Germinal center (tissue), 1 donor: ENCODE measurements at places on chromosomes 4 and X.

DNA sequence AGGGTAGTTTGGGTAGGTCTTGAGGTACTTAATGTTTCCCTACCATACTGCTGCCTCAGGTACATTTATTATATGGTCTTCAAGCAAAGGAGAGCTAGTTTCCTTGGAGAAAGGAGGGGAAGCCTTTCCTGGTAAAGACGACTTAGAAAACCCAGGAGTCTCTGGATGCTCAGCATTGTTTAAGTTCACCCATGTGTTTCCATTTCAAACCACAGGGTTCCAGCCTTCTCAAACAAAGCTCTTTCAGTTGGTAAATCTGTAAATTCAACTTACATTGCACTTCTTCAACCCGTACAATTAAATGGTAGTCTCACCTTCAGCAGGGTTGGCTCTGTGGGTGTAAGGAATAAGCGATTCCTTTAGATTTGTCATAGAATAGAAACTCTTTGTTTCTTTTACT is 111.9 kb upstream of the UNC5C start:
- no peak for DNase-seq

GRCh38 chr4:99961711-99962110 is 11.6 kb upstream of the H2AZ1 start:
- DNase-seq, result no peak

- no peak for DNase-seq
Measured at GRCh38 chrX:114500622-114501021, 83.3 kb upstream of the HTR2C start.

GRCh38 chr4:52937829-52938228 is 75.7 kb downstream of the RASL11B start:
- no peak for DNase-seq

DNA sequence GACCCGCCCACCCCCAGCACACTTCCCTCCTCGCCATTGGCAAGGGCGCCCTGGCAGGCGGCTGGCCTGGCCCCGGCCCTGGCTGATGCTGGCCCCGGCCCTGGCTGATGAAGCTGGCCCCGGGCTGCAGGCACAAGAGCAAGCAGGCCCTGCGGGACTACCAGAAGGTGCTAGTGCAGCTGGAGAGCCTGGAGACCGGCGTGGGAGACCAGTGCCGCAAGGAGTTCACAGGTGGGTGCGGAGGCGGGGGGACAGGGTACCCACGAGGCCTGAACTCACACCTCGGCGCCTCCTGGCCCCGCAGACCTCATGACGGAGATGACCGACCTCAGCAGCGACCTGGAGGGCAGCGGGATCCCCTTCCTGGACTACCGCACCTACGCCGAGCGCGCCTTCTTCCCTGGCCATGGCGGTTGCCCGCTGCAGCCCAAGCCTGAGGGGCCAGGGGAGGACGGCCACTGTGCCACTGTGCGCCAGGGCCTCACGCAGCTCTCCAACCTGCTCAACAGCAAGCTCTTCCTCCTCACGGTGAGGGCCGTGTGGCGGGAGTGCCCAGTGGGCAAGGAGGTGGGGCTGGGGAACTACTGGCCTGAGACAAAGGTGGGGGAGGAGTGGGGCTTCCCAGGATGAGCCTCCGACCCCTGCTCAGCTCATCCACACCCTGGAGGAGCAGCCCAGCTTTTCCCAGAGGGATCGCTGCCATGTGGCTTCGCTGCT is 6.1 kb upstream of the SRPK3 start:
- no peak for DNase-seq

- no peak for DNase-seq
Measured at GRCh38 chrX:27465036-27465435, 1.9 kb upstream of the PPP4R3C start.

GRCh38 chrX:134528960-134529359 is 69.0 kb downstream of the HPRT1 start:
- DNase-seq, result no peak

DNA sequence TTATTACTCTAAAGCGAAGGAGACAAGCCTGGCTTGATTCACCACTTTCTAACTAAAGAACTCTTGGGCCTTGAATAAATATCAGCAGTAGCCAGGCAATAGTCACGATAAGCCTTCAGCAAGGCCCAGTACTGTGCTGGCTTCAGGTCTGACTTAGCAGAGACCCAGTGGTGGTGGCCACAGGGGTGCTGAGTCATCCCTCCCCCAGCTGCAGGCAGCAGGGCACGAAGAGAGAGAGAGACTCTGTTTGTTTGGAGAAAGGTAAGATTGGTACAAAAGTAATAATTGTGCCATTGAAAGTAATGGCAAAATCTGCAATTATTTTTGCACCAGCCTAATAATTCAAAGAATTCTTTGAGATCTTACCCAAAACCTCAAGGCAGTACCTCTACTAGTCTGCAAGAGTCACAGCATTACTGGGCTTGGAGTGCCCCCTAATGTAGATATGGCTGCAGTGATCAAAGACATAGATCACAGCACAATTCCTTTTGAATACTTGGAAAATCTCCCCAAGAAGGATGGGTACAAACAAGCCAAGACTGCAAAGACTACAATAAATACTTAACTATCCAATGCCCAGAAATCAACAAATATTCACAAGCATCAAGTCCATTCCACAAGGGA is 159.5 kb upstream of the USP38 start:
- no peak for DNase-seq

DNA sequence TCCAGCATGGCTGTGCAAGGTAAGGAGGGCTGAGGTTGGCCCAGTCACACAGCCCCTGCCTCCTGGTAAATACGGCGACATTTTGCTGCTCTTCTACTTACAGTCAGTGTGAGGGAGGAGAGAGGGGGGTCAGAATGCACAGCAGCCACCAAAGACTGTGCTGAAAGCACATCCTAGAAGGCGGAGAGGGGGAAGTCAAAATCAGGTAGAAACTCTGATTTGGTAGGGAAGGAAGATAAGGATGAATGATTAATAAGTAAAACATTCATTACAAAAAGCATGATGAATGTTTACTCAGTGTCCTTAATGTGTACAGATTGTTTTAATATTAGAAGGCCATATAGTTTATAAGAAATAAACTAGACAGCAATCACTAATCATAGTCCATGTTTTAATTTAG is 57.5 kb downstream of the ADD1 start:
- DNase-seq, result no peak

DNA sequence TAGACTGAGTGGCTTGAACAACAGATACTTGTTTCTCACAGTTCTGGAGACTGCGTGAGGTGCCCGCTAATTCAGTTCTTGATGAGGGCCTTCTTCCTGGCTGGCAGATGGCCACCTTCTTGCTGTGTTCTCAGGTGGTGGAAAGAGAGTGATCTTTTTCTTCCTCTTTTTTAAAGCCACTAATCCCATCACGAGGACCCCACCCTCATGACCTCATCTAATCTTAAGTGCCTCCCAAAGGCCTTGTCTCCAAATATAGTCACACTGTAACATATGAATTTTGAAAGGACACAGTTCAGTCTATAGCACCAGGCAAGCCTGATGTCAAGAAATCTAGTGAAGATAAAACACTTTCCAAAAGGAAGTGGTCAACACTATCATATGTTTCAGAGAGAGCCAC is 12.4 kb downstream of the VAMP7 start:
- no peak for DNase-seq

GRCh38 chr4:22170353-22170752 is 221.8 kb upstream of the KCNIP4 start:
- no peak for DNase-seq

DNA sequence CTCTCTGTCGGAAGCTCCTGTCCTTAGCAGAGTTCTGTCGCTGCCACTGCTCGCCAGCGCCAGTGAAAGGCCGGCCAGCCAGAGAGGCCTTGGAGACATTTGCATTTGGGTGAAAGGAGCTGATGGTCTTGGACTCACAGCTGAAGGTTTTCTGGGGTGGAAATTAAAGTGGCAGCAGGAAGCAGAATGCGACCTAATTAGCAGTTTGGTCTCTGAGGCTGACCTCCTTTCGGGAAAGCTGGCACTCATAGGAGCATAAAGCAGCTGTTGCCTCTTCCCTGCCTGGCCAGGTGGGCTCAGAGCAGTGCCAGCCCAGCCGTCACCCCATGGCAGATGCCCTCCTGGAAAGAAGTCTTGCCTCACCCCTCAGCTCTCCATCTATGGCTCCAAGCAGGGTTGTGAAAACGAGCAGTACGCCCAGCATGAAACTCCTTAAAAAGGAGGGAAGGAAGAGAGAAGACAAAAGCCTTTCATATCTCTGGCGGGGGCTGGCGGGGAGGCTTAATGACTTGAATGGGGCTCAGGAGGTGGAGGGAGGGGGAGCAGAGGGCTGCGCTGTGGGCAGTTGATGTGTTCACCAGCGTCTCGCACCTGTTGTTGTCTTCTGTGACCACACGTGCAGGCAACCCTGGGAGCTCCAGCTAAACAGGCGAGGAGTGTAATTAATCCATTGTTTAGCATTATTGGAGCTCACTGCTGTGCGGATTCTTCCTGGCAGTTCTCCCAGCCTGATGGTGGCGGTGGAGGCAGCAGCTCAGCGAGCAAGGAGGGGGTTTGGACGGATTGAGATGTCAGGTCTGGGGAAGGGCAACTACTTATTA is 264.0 kb downstream of the MID1IP1 start:
- DNase-seq, result no peak
